Activated T-cell treated with anti-CD3 and anti-CD28 coated beads, Interleukin-2, amount 50 U/mL, for 72 hours (primary cell): ENCODE measurements at places on chromosomes 11 and 22.

DNA sequence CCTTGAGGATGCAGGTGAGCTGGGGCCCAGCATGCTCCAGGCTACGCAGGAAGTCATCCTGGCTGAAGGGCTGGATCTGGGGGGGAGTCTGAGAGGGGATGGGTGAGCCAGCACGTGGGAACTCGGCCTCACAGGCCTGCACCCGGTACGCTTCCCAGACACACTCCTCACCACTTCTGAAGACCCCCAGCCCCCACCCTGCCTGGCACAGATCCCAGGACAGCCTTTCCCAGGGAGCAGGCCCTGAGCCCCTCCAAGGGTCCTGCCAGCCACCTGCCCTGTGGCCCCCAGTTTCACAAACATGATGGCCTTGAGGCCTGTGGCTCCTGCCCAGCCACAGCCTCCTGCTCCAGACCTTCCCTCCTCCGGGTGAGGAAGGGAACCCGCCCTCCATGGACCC, 5.6 kb upstream of the PLXNB2 start:
- DNase-seq: no peak

DNA sequence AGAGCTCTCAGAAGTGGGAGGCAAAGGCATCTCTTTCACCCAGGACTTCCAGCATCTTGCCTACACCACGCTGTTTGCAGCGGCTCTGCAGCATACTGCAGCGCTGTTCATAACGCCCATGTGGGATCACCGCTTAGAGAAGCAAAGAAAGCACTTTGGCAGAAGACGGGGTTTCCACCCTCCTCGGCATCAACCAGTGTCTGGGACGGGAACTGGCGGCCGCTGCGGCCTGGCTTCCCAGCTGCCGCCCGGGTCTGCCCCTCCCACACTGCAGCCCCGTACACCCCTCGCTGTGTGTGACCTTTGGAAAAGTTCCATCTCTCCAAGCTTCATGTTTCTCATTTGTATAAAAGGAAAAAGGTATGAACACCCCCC, 545 bp upstream of the TIRAP start:
- peak; percentile 35 for DNase-seq

DNA sequence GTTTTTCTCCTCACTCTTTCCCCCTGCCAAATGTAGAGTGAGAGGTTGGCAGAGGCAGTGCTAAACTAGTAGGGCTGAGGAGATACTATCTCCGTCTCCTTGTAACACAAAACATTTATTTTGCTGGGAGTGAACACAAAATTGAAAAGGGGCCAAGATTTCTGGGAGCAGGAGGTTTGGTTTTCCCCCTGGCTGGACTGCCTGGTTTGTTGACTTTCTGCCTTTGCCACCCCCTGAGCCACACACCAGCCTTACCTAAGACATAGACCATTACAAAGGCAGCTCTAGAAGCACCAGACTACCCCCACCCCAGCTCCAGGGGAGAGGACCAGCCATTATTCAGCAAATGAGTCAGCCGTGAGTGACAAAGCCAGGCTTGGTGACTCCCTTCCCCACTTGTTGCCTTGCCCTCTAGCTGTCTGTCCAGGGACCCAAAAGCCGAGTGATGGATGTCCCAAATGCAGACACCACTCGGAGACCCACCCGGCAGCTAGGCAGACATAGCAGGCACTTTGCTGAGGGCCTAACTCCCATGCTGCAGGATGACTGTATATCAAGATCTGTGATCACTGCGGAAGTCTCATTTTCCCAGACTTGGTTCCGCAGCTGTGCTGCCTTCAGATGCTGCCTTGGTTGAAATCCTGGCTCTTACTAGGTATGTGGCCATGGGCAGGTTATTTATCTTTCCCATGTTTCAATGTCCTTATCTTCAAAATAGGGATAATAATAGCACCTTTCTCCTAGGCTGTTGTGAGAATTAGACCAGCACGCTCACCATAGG, 17.7 kb upstream of the CDON start:
- no peak for DNase-seq

- no peak for DNase-seq
These were observed 9.9 kb upstream of the GNB1L start for GRCh38 chr22:19864538-19865106.

DNA sequence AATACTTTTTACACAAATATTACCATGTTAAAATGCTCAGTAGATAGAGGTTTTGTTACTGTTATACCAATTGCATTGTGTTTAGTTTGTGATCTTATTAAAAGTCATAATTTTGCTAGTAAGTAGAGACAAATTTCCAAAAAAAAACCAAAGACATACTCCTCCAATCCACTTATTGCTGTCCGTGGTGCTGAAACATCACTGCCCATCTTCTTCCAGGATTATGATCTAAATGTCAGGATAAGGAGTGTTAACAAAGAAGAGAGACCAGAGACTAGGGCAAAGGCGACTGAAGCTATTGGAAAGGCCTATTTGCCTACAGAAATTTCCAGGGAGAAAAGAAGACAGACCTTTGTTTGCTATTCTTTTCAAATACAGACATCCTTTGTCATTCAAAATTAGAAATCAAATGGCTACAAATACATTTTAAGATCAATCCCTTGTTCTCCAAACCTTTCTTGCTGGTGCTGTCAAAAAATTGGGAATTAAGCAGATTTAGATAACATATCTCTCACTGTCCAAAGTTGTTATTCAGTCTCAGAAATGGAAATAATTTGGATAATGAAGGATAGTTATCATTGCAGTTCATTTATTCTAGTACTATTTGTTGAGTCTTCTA, 199.7 kb downstream of the C11orf91 start:
- DNase-seq: no peak

DNA sequence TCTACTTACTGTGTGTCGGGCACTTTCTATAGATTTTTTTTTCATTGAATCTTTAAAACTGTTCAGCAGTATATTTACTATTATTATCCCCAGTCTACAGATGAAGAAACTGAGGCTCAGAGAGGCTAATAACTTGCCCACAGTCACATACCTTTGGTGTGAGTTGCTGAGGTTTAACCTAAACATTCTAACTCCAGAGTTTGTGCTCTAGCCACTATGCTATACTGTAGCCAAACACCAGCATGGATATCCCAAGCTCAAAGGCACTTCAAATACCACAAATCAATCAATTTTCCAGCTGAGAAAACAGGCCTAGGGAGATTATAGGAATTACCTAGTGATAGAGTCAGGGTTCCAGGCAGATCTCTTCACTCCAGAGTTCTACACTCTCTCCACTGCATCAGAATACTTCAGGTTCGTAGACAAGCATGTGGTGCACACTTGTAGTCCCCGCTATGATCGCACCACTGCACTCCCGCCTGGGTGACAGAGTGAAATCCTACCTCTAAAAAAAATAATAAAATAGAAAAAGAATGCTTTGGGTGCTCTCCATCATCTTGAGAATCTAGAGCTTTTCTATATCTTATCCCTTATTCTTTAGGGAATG, 20.4 kb upstream of the UPB1 start:
- DNase-seq: no peak

- no peak for DNase-seq
These were observed 12.9 kb downstream of the CHEK2 start for GRCh38 chr22:28728621-28729313.

DNA sequence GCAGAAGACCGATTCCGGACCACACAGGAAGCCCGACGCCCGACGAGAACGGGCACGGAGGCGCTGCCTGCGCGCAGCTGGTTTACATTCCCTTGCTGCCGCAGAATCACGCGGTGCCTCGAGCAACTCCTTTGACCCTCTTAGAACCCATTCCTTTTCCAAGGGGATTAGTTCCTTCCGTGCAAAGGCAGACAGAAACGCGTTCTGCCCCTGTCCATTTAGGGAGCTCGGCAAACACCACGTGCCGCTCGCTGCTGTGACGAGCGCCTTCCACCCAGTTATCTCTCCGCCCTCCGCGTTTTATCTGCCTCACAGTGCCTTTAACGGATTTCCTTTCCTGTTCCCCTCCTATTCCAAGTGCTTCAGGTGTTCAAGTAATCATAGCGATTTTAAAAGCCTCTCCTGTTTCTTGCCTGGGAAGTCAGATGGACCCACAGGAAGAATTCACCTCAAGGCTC, 24.1 kb upstream of the MICAL3 start:
- no peak for DNase-seq

DNA sequence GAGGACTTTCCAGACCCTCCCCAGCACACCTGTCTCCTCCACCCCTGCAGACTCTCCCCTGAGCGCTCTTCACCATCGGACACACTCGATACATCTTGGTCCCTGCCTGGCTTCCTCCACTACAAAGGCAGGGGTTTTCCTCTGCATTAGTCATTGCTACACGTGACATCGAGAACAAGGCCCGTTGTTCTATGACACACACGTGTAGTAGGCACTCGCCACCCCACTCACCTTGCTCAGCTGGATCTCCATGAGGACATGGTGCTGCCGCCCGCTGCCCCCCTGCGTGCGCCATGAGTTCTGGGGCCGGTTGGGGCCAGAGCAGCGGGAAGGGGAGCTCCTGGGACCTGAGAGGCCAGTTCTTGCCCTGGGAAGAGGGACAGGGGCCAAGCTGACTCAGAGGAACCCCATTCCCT, 16.7 kb downstream of the ATG2A start:
- peak; percentile 83 for DNase-seq

GRCh38 chr22:40193429-40194421, 16.0 kb downstream of the TNRC6B start:
- DNase-seq: no peak

DNA sequence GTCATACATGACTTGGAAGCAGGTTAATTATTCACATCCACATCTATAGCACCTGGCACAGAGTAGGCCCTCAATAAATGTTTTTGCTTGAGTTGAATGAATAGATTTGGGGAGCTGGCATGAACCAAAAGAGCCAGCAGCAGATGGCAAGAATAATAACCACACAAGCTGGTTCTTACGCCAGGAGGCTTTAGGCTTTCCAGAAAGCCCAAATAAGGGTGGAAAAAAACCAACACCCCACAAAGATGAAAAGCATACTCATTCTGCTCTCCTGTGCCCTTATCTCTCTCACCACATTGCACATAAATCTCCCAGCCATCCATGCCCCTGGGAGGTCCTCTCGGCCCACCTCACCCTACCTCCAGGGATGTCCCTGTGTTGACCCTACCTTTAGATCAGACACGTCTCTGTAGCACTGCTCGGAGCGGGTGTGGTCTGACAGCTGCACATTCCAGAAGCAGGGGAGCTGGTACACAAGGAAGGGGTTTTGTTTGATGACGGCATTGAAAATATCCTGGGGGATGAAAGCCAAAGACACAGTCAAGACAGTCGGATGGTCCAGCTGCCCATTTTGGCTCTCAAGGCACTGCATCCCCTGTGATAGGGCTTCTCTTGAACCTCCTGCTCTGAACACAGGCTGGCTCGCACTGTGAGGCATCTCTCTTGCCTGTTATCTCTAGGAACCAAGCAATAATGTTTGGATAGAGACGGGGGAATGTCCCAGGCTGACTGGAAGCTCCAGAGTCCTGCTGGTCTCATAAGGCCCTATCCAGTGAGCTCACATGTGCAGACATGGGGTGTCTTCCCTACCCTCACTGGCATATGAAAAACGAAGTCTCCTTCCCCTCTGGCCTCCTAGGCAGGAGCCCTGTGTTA, 323.6 kb upstream of the SYN3 start:
- no peak for DNase-seq

- no peak for DNase-seq
These were observed 78.5 kb downstream of the RDX start for GRCh38 chr11:110217936-110218335.

DNA sequence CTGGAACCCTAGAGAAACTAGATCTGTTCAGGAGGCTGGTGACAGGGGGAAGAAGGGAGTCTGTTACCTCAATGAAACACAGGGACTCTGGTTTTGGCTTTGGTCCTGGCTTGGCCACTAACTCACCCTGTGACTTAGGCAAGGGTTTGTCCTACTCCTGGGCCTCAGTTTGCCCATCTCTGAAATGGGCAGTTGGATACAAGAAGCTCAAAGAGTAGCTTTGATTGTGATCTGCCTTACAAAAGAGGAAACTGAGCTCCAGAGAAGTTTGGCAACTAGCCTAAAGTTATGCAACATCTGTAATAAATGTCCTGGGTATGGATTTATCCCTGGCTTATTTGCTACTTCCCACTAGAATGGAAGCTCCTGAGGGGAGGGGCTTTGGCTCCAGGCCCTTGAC, 24.0 kb upstream of the LMO1 start:
- DNase-seq: no peak

DNA sequence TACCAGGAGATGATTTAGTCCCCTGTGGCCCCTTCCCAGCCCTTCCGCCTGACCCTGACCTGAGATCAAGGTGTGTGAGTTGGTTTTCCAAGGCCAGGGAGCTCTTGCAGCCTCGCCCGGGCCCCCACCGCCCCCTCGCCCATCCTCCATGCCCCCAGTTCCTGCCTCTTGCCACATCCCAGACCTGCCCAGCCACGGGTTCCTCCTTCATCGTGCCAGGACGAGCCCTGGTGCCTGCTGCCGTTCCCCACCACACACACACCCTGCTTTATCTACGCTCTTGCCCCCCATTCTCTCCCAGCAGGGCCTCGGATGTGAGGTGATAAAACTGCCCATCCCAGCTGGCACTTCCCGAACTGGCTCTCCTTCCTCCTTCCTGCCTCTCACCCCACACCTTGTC, 1.4 kb upstream of the LIF start:
- no peak for DNase-seq

- peak; percentile 23 for DNase-seq
These were observed 13.2 kb upstream of the AMPD3 start for GRCh38 chr11:10441652-10442503.

GRCh38 chr22:47369431-47370015, 607.1 kb downstream of the TBC1D22A start:
- DNase-seq: no peak

DNA sequence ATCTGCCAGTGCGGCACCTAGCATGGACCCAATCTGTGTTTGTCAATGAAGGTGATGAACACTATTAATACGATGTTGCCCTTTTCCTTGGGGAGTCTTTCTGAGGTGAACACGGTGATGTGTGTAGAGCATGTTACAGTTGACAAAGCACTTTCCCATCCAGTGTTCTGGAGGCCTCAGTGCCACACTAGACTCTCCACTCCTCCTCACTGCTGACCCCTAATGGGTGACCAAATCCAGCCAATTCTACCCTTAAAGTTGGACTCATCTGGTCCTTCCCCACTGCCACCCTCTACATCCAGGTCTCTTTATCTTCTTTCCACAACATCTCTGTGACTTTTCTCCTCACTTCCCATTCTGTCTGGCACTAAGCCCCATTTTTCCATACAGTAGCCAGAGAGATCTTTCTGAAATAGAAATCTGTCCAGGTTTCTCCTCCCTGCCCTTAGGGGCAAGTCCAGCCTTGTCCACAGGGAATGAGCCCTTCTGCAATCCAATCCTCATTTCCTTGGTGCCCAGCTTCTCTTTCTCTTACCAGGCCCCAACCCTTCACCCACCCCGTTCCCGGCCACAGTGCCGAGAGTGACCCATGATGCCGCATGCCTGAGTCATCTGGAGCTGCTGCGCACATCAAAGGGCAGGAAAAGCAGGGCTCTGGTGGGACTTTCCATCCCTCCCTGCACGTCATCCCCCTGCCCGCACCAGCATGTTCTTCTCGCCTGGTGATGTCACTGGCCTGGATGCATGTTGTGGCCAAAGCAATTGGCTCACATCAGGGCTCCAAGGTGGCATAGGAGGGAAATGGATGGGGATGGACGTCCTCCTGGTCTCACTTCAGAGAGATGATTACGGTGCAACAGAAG, 64.2 kb downstream of the RASSF10 start:
- DNase-seq: peak; percentile 2

GRCh38 chr11:130120045-130120444, 39.5 kb upstream of the ST14 start:
- no peak for DNase-seq

GRCh38 chr11:26231252-26231661, 100.7 kb upstream of the ANO3 start:
- no peak for DNase-seq

- no peak for DNase-seq
These were observed 122.5 kb downstream of the APIP start for GRCh38 chr11:34793666-34794065.
